ENCODE measurements at places on chromosomes 1 and 21.

DNA sequence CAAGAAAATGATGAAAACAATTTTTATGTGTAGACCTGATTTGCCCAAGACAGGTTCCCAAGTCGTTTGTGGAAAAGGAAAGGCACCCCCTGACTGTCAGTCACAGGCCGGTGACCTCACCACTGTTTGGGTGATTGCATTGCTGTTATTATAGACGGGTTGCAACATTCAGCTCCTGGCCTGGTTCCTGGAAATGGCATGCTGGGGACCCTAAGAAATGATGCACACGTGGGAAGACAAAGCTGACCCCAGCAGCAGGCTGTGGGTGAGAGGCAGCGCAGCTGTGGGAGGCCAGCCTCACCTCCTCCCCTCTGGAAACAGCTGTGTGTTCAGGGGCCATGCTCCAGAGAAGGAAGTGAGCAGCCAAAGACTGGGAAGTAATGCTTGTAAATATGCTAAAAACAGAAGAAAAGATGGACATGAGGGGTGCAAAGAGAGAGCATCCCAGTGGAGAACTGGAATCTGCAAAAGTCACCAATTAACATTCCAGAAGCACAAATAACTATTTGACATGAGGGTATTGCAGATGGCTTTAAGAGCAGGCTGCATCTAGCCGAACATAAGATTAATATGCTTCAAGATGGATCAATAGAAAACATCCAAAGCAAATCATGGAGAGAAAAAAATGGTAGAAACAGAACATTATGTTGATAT lies 23.4 kb upstream of the ABCG1 start:
- DNase-seq = peak; percentile 23

GRCh38 chr21:39388038-39388810 lies 39.3 kb upstream of the HMGN1 start:
- DNase-seq = peak; percentile 94

GRCh38 chr21:27564684-27565301 lies 597.9 kb upstream of the ADAMTS5 start:
- DNase-seq = peak; percentile 82

GRCh38 chr1:225828706-225829345 lies 18.9 kb downstream of the EPHX1 start:
- DNase-seq = no peak

- no peak for DNase-seq
These were observed 30.5 kb downstream of the LEMD1 start for GRCh38 chr1:205391386-205391785.

DNA sequence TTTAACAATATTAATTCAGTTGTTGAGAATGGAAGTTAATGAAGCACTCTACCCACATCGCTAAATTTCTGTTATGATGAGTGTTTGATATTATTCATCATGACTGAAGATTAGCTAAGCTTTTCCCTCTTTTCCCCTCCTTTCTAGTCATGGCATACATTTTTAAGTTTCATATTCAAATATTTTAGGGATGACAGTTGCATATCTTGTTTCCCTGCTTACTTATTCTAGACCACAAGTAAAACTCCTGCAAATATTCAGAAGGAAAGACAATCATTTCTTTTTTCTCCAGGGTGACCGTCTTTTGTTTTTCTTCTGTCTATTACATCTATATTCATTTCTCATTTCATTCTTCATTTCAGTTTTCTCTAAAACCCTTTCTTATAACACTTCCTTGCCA lies 906.0 kb downstream of the ADGRL2 start:
- DNase-seq = peak; percentile 17

DNA sequence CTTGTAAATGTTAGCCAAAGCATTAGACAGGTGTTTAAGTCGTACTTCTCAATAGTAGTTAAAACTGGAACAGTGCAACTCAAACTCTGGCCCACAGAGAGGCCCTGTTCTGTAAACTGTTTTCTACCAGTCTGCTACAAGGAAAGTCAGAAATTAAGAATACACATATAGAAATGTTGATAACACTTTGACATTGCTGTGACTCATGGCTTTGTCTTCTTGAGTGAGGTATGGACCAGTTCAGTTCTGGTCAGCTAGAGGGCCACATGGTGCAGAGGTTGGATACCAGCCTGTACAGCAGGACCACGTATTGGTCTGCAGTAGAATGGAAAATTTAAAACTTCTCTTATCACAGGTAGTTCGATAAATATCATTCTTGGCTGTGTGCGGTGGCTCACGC lies 22.3 kb downstream of the ZBTB8B start:
- no peak for DNase-seq

- no peak for DNase-seq
These were observed 558.1 kb downstream of the AGBL4 start for GRCh38 chr1:49465486-49466185.

DNA sequence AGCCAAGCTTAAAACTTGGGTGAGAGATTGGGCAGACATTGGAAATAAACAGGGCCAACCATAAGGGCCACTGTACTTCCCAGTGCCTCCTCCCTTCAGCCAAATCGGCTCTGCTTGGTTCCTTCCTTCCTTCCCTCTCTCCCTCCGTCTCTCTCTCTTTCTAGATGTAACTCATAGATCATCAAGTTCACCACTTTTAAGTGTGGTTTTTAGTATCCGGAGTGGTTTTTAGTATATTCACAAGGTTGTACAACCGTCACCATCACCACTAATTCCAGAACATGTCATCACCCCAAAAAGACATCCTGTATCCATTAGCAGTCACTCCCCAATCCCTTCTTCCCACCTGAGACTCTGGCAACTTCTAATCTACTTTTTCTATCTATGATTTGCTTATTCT lies 51.0 kb downstream of the MYSM1 start:
- DNase-seq = no peak

GRCh38 chr1:155859881-155860871 lies 809 bp downstream of the SYT11 start:
- peak; percentile 81 for DNase-seq

DNA sequence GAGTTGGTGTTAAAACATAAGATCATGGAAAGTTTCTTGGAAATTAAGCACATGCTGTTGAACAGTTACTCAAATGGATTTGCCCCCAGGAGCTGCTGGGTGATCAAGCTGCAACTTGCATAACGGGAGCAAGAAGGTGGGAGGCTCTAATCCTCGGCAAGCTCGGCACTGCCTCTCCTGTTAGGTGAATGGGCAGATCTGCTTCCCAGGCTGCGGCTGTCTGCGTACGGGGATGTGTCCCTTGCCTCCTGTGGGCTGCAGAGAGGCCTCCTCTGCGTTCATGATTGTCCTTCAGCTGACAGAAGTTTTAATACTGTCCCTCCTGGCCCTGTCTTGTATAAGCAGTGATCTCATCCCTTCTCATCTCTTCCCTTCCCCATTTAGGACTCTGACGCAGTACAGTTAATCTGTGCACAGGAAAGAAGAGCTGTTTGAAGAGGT lies 36.7 kb downstream of the ATP1A1 start:
- DNase-seq = no peak

DNA sequence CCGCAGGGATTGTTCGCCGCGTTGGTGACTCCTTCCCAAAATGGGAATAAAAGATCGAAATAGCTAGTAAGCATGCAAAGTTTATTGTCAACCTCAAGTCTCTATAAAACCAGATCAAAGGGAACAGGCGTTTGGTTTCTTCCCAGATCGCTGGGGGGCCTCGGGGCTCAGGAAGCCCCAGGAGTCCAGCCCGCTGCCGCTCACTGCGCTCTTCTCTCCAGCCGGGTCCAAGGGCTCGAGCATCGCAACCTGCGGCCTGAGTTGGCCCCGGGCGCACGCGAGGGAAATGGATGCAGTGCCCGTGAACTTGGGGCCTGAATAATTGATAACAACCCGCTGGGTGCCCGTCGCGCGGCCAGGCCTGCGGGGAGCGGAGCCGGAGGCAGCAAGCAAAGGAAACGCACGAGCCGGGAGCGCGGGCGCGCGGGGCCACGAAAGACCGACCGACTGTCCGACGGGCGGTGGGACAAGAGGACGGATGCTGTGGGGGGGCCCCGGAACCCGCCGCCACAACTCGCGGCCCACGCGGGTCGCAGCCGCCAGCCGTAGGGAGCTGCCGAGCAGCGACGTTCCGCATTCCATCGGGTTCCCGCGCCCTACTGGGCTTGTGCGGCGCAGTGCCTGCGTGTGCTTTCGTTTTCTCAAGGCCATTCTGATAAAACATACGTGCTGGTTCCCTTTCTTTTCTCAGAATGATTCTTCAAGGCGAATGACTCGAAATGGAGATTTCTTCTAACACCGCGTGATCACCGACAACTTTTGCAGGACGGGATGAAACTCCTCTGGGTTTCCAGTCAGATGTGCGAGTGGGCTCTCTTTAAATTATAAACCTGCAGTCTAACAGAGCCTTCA lies 14.0 kb upstream of the ALX3 start:
- peak; percentile 66 for DNase-seq

- no peak for DNase-seq
These were observed 11.2 kb downstream of the RCAN1 start for GRCh38 chr21:34603710-34604057.

DNA sequence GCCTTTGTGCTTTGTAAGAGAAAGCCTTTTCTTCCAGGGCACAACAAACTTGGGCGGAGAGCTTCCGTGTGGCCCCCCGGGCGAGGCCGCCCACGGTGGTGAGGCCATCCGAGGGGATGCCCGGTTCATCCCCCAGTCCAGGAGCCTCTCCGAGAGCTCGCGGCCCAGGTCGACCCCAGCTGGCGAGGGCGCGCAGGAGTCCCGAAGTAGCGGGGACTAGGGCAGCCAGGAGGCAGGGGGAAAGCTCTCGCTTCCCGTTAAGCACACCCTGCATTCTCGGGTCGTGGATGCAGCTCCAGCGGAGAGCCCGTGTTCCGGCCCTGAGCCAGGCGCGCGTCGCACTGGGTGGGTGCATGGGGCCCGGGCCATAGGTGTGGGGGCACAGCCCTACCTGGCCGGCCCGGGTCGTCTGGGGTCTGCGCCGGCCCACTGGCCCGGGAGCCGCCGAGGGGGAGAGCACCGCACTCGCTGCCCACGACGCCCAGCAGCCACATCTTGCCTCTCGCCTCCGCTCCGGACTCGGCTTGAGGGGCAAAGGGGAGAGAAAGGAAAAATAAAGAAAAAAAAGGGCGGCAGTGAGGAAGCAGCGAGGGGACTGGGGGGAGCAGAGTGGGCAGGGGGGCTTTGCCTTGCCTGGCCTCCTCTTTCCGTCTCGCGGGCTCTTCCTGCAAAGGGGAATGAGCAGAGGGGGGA lies 1.8 kb downstream of the RNF220 start:
- DNase-seq = peak; percentile 39

GRCh38 chr1:156553860-156554485 lies 18.4 kb downstream of the IQGAP3 start:
- peak; percentile 22 for DNase-seq

GRCh38 chr1:202291961-202292712 lies 49.6 kb downstream of the UBE2T start:
- DNase-seq = peak; percentile 67

- DNase-seq = peak; percentile 24
These were observed 77.7 kb downstream of the RAVER2 start for GRCh38 chr1:64822621-64823020.

DNA sequence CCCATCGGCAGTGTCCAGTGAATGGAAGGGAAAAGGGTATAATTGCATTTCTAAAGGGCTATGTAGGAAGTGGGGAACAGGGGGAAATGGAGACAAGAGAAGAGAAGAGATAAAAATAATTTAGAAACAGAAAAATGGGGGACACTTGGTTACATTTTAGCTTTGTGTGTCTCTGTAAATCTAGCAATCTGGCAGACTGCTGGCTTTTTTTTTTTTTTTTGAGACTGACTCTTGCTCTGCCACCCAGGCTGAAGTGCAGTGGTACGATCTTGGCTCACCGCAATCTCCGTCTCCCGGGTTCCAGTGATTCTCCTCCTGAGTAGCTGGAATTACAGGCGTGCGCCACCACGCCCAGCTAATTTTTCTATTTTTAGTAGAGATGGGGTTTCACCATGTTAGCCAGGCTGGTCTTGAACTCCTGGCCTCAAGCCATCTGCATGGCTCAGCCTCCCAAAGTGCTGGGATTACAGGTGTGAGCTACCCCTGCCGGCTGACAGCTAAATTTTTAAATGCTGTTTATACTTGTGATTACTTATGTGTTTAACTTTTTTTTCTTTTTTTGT lies 53.4 kb downstream of the AGPAT3 start:
- DNase-seq = no peak

GRCh38 chr1:154179946-154180687 lies 11.8 kb downstream of the TPM3 start:
- DNase-seq = no peak
